NCI-H2107 (cell line): ENCODE measurements at places on chromosomes 3 and 15.

GRCh38 chr15:22870865-22871264, 32.4 kb downstream of the NIPA2 start:
- DNase-seq, result no peak

DNA sequence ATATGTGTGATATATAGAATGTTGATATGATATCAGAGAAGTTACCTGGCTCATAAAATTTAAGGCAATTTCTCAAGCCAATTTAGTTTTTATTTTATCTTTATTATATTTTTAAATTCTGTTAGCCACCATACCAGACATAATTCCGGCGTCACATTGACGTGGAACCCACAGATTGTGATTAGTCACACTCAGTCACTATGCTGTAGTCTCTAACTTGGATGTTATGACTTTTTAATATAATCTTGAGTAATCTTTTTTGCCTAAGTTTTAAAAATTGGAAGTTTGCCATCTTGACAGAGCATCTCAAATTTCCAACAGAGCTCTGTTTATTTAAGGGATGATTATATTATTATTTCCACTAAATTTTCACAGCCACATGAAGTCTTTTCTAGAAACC, 9.7 kb upstream of the DCLK3 start:
- DNase-seq, result no peak

- peak; percentile 12 for DNase-seq
These were observed 352.4 kb upstream of the ARHGEF26 start for GRCh38 chr3:153768561-153769469.

- DNase-seq, result no peak
These were observed 20.2 kb downstream of the CCR1 start for GRCh38 chr3:46187876-46188275.

DNA sequence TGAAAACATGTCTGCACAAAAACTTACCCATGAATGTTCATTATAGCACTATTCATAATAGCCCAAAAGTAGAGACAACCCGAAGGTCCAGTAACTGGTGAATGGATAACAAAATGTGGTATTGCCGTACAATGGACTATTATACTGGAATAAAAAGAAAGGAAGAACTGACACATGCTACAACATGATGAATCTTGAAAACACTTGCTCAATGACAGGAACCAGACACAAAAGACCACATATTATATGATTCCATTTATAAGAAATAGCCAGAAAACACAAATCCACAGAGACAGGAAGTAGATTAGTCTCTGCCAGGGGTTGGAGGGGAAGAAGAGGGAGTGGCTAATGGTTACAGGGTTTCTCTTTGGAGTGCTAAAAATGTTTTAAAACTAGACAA, 18.3 kb downstream of the SHC4 start:
- DNase-seq, result no peak

DNA sequence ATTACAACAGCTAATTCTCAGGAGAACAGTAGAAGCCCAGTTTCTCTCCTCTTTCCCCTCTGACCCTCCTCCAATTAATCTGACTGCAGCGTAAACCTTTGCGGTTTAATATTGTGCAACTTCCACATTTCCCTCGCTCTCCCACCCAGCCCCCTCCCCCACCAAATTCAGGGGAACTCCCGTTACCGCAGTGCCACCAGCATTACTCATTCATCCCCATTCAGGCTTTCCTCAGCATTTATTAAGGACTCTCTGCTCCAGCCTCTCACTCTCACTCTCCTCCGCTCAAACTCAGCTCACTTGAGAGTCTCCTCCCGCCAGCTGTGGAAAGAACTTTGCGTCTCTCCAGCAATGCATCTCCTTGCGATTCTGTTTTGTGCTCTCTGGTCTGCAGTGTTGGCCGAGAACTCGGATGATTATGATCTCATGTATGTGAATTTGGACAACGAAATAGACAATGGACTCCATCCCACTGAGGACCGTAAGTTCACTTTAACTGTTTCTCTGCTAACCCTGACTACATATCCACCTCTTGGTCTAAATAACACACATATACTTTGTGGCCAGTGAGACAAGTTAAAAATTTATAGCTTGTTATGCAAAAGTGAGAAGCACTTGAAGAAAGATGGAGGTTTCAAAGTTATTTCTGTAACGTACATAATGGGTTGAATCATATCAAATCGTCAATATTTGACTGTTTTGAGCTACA, at the start of gene PTX3:
Gene PTX3, plus strand, starts transcription at position 268 of the 709 bp plus-strand sequence. Its CDS starts 84 bp downstream, at position 352.
- no peak for DNase-seq

DNA sequence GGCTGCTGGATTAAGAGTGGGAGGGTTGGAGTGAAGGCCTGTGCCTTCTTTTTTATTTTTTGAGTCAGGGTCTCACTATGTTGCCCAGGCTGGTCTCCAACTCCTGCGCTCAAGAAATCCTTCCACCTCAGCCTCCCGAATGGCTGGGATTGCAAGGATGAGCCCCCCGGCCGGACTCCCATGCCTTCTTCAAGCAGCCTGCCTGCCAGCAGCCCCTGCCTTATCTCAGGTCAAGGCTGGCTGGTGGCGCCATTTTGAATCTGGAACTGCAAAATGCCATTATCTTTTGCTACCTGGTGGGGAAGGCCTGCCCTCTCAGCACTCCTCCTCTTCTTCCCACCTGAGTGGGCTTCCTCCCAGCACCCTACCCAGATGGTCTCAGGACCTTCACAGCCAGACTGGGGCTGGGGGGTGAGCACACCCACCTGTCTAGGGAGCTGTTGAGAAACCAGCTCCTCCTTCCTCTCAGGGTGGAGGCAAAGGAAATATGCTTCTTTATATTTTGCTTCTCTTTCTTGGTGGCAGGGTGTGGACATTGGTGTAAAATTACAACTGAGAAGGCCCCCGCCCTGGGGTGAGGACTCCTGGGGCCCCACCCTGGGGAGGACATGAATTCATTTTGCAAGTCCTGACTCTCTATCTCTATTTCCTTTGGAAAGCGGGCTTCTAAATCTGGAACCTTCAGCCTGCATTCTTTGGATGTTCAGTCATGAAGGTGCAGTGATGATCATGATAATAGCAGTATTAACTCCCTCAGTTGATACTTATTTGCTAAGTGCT, 7.7 kb upstream of the FLNB start:
- DNase-seq, result no peak

DNA sequence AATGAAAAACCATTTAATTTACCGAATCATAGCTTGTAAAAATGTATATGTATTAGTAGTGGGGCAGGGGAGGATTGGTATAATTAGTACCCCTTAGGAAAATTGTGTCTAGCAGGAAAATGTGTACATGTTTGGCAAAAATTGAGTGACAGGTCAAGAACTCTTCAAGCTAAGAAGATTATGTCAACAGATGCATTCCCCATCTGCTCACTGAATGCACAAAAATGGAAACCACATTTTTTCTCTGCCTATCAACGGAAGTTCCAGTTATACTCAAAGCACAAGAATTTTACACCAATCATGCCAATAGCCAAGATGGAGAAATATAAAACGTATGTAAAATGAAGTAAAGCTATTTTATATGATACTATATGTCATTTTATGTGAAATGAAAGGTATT, 377.8 kb downstream of the KCNH8 start:
- no peak for DNase-seq

DNA sequence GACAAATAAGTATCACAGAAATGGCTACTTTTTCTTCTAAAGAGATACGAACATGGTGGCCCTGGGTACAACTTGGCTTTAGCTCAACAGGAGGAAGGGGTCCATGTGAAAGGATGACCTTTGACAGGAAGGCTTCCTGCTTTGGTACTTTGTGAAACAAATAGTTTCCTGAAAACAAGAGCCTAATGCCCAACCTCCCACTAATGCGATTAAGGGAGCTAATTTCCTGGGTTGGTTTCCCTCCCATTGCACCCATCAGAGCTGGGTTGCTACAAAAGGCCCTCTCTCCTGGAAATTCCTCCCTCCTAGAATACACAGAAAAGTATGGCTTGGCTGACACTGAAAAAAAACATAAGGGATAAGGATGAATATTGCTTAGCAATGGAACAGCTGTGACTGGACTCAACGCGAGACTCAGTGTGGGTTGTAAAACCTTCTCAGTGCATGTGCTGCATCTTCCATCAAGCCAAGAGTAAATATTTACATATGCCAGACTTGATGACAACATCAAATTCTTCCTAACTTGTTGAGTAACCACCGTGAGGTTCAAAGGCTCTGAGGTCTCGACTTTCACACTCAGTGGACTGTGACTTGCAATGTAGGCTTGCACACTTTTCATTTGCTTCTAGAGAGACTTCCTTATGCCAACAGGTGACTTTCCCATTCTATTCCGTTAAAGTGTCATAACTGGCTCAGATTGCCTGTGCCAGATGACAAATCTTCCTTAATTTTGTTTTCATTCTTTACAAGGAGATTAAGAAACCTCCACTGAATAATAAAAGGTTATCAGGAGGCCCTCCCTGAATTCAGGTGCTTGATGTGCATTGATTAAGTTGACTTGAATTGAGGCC, 60.1 kb downstream of the ADAMTS9 start:
- DNase-seq, result no peak

DNA sequence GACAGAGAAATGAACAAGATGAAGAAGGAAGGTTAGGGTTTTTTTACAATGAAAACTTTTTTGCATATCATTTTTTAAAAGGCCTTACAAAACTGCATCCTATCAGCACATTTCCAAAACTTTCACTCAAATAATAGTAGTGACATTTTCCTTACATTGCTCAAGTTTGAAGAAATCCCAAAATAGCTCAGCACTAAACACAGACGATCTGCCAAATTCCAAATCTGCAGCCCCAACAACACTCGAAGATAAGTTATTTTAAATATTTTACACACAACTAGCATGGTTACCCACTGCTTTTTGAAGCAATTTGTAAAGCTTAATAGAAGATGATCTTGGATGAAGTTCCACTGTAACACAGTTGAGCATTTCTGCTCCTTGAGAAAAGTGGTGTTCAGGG, 535.6 kb upstream of the ALCAM start:
- DNase-seq, result no peak

DNA sequence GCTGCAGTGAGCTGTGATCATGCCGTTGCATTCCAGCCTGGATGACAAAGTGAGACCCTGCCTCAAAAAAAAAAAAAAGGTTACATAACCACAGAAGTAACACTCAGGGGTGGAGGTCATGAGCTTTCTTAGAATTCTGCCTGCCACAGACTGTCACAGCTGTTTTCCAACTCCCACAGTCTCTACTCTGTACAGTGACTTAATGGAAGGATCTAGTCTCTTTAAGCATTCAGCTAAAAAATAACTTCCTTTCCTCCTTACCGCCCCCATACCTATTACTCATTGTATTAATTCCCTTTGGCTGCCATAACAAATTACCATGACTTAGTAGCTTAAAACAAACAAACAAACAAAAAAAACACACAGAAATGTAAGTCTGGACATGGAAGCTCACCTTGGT, 99.6 kb upstream of the UBE2E1 start:
- DNase-seq, result no peak

- no peak for DNase-seq
These were observed 1154.3 kb downstream of the ROBO1 start for GRCh38 chr3:78613421-78613879.

GRCh38 chr3:171699601-171700000, 110.7 kb downstream of the PLD1 start:
- no peak for DNase-seq

DNA sequence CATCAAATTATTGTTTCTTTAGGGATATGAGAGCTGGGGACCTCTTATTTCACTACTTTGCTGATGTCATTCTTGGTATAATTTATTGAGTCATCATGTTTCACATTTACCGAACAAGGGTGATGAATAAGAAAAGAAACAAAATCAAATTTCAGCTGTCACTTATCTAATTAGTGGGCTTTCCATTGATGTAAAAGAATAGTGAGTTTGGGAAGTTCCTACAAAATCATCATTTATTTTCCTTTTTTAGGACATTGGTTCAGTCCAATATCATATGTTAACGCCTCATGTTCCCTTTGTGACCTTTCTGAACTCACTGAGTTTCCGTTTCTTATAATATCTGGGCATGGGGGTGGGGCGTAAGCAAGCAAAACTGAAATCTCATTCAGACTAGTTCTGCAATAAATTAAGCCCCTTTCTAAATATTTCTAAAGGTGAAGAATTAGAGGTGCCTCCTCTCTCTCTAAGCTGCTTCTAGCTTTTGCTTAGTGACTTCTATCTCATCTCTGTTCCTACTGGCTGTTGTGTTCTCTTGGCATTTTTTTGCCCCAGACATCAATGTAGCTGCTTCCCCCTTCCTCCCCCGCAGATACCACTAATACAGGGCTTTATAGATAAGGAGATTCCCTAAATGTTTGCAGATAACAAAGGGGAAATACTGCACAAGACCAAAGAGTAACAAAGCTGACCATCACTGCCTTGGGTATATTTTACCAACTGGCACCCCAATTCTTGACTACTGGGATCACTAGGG, 238.0 kb upstream of the CTNNB1 start:
- DNase-seq, result no peak

- DNase-seq, result no peak
These were observed 107.4 kb upstream of the ACP3 start for GRCh38 chr3:132209855-132210254.

- DNase-seq, result no peak
These were observed 703.2 kb upstream of the CCDC54 start for GRCh38 chr3:106673926-106674569.

DNA sequence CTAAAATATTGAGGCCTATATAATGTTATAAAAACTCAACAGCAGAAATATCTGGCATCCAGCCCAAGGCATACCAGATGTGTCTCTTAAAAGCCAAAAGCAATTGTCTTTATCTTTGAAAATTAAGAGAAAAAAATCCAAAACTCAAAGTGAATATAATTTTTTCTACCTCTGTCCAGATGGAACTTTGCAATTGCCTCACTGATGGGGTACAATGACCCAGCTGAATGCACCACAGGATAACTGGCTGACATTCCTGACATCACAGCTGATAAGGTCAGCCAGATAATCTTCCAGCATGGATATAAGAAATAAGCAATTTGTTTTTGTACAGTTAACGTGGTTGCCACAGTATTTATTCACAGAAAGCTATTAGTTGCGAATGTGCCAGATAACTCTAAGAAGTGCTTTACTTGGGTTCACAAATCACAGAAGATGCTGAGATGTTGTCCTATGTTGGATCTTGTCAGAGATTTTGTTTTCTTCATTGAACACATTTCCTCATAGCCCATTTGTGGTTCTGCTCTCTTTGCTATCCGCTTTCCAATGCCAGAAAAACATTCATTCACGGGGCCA, 566.9 kb upstream of the CCDC54 start:
- no peak for DNase-seq

GRCh38 chr3:9361691-9362388, 1.0 kb upstream of the THUMPD3 start:
- no peak for DNase-seq

DNA sequence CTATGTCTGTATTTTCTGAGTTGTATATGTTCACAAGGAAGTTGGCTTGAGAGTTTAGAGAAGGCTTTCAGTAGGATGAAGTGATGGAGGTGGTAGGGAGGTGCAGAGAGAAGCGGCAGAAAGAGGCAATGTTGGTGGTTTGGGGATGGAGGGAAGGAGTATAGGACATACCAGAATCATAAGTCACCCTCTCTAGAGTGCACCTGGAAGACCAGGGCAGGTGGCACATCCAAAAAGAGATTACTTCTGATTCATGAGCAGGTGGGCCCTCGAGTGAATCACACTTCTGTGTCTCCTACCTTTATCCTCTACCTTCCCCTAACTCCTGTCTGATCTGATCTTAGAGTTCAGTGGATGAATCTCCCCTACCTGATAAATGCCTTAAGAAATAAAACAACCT, 41.8 kb upstream of the MRPL3 start:
- DNase-seq, result no peak
